ENCODE measurements at places on chromosomes 2 and 18.

GRCh38 chr18:62651276-62652056, 63.9 kb upstream of the PHLPP1 start:
- DNase-seq, result no peak

DNA sequence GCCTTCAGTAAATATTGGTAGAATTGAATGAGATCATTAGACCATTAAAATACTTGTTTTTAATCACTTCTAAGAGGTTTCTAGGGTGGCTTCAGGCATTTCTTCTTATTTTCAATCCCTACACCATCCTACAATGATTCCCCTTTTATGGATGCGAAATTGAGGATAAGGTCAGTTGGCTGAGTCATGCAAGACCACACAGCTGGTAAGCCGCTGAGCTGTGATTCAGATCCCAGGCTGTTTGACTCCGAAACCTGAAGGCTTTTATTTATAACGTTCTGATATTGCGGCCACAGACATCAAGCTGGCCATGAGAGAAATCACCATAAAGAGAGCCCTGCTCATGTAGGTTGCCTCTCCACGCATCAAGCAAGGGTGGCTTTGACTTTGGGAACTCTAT, 133.4 kb downstream of the VAPA start:
- peak; percentile 29 for DNase-seq

DNA sequence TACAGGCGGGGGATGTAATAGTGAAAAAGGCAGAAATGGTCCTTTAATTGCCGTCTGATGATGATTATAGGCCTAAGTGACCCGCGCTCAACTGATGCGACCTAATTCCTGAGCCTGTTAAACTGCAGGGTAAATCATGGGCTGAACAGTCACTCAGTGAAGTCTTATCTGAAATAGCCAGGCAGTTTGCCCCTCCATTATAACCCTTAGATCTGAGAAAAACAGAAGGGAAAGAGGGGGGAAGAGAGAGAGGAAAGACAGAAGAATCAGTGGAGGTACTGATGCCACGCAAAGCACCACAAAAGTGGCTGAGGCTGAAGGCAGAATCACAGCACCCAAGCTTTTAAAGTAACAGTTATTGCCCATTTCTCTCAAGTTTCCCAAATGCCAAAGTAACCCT, 73.1 kb upstream of the DNMT3A start:
- DNase-seq, result no peak

DNA sequence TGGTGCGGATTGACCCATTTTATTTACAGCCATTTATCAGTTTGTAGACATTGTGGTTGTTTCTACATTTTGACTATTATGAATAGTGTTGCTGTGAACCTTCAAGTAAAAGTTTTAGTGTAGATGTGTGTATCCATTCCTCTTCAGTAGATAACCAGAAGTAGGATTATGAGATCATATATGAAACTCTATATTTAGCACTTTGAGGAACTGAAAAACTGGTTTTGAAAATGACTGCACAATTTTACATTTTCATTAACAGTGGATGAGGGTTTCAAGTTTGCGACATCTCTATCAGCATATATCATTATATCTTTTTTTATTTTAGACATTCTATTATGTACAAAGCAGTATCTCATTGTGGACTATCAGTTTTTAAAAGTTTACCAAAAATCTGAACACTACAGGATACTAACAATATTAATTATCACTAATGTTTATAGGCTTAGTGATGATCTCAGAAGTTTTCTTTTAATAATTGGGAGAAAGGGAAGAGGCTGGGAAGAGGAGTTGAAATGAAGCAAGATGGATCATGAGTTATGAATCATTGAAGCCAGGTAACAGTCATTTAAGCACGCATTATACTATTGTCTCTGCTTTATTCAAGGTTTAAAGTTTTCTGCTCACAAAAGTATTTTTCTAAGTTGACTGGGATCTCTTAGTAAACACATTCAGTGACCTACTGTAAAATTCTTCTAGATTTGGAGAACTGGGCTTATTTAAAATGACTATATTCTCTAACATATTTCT, 329.0 kb upstream of the LRATD1 start:
- no peak for DNase-seq

DNA sequence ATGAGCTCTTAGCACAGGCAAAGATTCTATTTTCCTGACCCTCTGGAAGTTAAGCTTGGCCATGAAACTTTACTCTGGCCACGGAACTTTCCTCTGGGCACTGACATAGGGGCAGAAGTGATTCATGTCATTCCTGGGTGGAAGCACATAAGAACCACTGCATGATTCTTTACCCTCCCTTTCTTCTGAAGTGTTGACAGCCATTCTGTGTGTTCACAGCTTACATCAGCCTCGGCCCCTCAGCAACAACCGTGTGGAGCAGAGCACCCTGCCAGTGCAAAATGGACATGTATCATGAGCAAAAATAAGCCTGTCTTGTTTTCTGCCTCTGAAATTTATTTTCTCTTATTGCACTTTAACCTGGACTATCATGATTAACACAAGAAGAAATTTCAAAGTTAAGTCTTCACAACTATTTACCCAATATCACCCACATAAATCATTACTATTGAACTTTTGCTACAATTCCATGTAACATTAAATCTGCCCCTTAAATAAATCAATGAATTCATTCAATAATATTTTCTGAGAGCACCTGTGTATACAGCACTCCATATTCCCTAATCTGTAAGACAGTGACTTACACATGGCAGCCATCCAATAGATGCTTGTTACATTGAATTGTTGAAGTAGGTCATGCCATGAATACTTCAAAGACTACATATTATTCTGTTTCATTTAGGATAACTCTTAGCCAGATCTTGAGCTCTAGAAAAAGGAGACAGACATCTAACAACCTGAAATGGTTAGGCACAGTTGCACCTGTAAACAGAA, 531.9 kb downstream of the IRS1 start:
- DNase-seq, result peak; percentile 17

DNA sequence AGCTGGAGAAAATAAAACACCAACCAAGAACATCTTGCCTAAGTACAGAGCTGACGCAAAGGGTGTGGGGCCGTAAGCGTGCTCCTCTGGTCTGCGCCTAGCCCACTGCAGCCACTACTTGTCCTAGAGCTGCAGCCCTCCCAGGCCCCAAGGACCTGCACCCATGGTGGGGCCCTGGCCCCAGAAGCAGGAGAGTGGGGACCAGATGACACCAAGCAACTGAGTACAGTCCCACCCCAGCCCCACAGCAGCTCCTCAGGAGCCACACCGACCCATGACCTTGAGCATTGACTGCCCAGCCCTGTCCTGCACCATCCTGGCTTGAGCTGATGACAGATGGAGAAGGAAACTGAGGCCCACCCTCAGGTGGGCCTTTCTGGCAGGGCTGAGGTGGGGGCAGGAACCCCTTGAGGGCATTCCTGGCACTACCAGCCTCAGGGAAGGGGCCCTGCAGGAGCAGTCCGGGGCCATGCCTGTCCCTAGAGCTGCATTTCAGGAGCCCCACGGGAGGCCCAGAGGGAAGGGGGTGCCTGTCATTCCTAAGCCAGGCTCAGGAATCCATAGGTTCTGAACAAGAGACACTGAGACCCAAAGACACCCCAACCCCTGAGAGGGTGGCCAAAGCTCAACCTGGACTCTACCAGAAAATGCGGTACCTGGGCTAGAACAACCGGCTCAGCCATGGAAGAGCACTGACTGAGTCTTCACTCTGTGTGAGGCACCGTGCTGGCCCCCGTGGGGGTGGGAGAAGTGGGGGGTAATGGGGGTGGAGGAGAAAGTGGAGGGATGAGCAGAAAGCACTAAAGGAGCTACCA, 4.9 kb downstream of the KIF1A start:
- DNase-seq, result no peak

DNA sequence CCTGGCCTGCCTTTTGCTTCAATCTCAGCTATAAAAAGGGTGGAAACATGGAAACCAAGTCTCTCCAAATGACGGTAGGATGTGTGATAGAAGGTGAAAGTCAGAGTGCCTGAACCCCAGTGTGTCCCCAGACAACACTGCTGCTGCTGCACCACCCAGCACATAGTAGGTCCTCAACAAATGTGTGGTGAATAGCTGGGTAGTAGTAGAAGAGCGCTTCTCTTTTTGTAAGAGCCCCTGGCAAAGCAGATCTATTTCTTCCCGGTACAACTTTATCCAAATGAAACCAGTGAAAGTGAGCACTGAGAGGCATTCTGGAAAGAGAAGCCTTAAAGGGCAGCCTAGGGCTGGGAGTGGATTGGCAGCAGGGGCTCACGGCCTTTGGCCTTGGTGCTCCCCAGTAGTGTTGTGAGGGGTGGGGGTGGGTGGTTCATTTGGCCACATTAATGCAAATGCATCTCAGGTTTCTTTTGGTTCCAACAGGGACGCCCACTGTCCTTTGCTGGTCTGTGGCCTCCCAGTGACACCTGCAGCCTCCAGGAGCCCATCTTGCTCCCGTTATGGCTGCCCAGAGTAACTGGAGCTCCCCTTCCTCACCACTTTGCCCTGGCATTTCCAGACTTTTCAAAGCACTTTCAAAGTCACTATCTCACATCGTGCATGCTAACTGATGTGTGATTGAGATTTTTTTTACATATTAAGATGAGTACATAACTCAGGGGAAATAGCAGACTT, 304.3 kb upstream of the EPAS1 start:
- DNase-seq, result no peak

- no peak for DNase-seq
Observed at GRCh38 chr2:218332920-218333645, 23.6 kb upstream of the CATIP start.

DNA sequence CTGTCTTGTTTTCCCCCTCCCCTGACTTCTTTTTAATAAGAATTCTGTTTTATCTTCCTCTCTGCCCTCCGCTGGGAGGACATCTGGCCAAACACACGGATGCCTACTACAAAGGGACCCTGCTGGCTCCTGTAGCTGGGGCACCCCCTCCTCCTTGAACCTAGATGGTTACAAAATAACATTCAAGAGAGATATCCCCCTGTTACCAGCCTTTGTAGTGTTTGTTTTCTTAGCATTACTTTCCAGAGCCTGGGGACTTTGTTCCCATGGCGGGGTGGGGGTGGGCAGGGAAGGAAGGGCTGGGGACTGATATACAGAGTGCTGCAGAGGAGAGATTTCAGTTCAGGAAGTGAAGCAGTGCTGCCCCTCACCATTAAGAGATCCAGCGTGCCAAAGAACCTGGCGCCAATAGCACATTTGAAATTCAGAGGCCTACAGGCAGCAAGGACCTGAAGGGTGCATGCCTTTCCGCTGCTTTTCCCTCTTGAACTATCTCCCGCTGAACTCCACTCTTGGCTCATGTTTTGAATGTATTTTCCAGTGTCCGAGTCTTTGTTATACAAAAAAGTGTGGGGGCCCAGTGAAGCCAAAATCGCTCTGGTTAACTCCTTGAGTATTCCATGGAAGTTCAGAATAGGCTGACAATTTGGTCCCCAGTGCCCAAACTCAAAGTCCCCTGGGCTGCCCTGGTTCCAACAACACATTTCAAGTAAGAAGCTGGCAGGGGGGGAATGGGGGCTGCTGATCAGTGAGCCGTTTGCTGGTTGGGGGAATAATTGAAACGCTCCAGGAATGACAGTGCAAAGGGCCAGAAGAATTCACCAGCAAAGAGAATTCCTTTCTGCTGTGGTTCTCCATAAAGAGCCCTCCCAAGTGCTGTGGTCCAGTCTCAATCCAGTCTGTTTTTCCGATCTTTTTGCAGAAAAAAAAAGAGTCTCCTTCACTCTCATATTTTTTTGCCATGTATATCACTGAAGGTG, 94.8 kb upstream of the THOC1 start:
- DNase-seq, result peak; percentile 55

GRCh38 chr2:223884399-223884798, 47.0 kb upstream of the AP1S3 start:
- peak; percentile 83 for DNase-seq

GRCh38 chr2:6645672-6646071, 220.0 kb downstream of the CMPK2 start:
- DNase-seq, result no peak

DNA sequence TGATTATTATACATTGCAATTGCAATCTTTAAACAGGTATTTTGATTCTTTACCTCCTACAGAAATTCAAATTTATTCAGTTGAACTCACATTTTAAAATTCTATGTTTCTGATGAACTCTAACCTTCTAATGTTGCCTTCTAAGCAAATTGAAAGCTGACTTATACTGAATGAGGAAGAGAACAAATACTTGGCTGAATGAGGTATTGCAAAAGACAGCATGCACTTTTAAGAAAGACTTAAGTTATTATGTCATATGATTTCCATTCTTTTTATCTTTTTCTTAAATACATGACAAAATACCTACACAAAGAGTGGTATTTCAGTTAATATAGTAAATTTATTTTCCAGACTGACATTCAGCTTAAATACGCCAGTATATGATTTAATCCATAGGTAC, 64.7 kb downstream of the FAM228A start:
- no peak for DNase-seq

- DNase-seq, result peak; percentile 58
Observed at GRCh38 chr2:48347712-48348111, 182.2 kb upstream of the STON1 start.

DNA sequence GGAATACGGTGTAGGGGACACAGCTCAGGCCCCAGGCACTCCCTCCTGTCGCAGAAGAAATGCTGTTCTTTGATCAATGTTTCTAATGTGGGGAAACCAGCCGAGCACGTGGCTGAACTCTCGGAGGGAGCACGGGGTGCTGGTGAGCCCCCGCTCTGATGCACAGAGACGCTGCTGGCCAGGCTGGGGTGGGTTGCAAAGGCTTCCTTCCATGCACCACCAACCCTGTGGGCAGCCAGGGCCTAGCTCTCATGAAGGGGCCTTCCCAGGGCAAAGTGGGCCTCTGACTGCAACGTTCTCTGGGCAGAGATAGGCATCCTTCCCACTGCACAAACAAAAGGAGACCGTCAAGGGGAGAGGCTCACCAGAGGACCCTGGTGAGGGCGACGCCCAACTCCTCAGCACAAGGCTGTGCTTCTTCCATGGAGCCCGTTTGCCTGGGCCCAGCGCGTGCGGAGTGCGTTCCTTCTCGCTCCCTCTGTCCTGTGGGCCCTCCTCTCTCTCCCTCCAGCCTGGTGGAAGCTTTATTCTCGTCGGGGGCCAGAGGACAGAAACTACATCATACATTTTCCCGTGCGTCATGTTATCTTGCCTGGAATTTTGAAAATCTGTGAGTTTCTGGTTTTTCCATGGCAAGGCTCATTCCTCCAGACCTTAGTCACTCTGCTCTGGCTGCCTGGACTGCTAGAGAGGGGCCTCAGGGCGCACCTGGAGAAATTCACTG, 61.1 kb upstream of the SP3 start:
- peak; percentile 31 for DNase-seq

DNA sequence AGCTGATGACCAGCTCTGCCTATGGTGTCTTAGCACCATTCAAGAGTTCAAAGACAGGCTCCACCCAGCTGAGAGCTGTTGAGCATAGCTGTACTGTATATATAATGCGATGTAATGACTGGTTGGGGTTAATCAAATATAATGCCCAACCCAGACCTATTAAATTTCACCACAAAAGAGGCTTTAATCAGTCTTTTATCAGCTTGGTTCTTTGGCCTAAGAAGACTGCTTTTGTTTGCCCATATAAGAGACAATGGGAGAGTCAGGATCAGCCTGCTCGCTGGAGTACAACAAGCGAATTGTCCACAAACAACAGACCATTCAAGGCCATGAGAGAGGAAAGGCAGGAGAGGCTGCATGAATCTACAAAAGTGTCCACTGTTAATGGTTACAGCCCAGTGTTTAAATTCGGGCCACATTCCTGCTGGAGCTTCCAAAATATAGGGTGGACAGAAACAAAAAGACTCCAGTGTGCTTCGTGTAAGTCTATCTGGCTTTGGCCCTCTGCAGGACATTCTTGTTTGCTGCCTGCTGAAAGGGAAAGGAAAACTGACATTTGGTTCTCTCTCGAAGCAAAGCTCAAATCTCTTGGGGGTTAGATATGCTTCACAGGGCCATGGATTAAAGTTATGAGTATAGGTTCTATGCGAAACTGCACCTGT, 299.0 kb upstream of the FBXO11 start:
- peak; percentile 25 for DNase-seq

All from GM23248 (cell line).